ENCODE measurements at places on chromosomes 2 and 18.
A peak's percentile ranks its signal among the peaks of the same experiment; 100 is the strongest.

DNA sequence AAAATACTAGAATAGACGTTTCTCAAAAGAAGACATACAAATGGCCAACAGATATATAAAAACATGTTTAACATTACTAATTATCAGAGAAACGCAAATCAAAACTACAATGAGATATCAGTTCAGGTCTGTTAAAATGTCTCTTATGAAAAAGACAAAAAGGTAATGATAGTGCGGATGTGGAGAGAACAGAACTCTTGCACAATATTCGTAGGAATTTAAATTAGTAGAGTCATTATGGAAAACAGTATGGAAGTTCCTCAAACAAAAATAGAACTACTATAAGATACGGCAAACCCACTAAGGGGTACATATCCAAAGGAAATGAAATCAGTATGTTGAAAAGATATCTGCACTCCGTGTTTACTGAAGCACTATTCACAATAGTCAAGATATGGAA is 167.5 kb upstream of the CWC22 start:
- DNase-seq = no peak

- no peak for DNase-seq
These were observed 25.1 kb downstream of the GPR35 start for GRCh38 chr2:240650254-240650965.

- no peak for DNase-seq
These were observed 443.1 kb downstream of the CCDC85A start for GRCh38 chr2:56626927-56627326.

DNA sequence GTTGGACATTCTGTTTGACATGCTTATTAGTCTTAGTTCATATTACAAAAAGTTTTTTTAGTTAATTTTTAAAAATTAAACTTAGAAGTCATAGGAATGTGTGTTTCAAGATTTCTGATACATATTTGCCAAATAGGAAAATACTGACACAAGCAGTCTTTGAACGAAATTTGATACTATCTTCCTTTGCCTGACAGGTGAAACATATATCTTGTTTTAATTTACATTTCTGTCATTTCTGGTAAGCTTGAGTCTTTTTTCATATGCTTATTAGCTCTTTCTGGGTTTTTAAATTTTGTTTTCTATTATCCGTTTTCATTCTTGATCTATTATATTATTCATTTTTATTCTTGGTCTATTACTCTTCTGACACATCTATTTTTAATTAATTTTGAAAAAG is 24.5 kb downstream of the ITGAV start:
- DNase-seq = no peak

- peak; percentile 87 for DNase-seq
These were observed 25.7 kb downstream of the ADI1 start for GRCh38 chr2:3493615-3494007.

GRCh38 chr2:19688059-19688458 is 213.7 kb downstream of the TTC32 start:
- DNase-seq = no peak

DNA sequence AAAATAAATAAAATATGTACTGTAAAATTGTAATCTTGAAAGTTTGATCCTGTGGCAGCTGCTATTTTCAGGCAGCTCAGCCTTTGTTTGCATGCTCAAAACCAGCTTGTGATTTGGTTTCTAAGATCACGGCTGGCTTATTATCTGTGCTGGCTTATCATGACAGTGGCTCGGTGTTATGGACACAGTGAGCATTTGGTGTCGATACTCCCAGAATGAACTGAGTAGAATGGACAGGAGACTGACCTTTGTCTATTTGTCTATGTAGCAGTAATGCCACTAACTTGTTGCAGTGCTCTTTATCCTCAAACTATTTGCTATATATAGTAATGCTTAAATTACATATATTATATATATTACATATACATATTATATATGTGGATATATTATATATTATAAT is 58.8 kb downstream of the NEDD4L start:
- DNase-seq = no peak

DNA sequence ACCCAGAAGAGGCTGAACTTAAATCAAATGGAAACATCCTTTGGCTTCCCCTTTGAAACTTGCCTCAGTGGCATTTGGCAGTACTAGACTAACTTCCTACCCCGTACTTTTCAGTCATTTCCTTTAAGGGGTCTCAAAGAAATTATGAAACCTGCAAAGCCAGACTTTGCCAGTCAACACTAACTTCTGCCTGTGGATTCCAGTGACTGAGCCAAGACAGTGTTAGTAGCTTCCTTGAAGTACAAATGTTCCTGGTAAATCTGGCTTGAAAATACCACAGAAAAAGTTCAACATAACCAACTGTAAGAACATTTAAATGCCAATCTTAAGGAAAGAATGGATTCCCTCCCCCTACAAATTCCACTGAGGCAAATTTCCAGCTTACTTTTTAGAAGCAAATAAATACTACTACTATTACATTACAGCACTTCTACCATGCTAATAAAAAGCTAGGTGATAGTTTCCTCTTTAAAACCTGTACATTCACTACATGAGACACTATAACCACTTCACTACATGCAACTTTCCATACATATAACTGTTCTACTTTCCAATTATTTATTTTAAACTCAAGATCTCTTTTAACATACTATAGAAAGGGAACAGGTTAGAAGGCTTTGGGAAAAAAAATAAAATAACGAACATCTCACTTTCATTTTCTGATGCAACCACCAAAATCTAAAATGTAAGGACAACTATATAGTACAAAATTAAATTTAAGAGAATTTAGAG is 2.4 kb downstream of the PELI1 start:
- peak; percentile 6 for DNase-seq

DNA sequence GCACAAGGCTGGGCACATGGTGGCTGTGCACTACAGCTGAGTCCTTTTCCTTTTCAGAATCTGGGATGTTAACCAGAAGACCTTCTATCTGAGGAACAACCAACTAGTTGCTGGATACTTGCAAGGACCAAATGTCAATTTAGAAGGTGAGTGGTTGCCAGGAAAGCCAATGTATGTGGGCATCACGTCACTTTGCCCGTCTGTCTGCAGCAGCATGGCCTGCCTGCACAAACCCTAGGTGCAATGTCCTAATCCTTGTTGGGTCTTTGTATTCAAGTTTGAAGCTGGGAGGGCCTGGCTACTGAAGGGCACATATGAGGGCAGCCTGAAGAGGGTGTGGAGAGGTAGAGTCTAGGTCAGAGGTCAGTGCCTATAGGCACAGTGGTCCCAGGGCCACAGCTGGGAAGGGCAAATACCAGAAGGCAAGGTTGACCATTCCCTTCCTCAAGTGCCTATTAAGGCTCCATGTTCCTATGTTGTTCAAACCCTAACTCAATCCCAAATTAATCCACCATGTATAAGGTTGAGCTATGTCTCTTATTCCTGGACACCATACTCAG is 2.2 kb downstream of the IL1RN start:
- no peak for DNase-seq

DNA sequence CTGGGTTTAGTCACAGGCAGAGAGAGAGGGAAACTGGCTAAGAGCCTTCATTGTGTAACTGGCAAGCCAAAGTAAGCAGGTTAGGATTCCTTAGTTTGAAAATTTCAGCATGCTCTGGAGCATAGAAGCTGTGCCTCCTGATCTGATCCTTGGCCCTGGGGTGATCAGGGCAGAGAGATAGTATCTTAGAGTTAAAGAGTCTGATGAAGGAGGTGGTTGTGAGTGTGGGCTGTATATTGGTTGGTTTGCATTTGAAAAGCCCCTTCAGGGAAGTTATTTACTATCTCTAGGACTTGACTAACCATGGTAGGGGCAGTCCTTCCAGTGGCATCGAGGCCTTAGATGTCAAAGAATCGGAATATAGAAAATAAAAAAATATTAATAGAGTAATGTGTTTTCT is 230.1 kb downstream of the CD226 start:
- no peak for DNase-seq

- DNase-seq = no peak
These were observed 377.4 kb downstream of the ALK start for GRCh38 chr2:29544031-29544430.

- DNase-seq = no peak
These were observed 72.1 kb downstream of the UBE2E3 start for GRCh38 chr2:181052523-181052891.

- no peak for DNase-seq
These were observed 199.0 kb upstream of the STK17B start for GRCh38 chr2:196370381-196370780.

DNA sequence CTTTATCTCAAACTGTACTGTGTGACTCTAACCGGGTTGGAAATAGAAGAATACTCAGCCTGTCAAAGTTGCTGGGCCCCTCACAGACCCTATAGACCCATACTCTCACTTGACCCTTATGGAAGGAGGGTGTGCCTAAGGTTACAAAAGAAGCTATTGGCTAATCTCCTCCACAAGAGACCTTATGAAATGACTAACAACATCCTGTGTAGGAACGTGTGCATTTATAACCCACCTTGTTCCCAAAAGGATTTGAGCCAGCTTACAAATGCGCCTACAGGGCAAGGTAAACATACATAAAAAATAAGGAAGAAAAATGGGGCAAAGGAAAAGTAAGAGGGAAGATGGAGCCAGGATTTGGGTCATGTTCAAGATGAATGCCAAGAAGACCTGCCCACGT is 225.4 kb upstream of the SMAD2 start:
- DNase-seq = no peak

DNA sequence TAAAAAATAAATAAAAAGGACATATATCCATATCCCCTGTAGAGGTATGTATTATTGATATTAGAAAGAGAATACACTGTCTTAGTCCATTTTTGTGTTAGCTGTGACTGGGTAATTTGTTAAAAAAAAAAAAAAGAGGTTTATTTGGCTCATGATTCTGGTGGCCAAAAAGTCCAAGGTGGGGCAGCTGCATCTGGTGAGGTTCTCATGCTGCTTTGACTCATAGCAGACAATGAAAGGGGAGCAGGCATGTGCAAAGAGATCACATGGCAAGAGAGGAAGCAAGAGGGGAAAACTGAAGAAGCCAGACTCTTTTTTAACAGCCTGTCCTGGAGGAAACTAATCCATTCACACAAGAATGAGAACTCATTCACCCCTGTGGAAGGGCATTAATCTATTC is 101.6 kb upstream of the MAP4K3 start:
- no peak for DNase-seq

DNA sequence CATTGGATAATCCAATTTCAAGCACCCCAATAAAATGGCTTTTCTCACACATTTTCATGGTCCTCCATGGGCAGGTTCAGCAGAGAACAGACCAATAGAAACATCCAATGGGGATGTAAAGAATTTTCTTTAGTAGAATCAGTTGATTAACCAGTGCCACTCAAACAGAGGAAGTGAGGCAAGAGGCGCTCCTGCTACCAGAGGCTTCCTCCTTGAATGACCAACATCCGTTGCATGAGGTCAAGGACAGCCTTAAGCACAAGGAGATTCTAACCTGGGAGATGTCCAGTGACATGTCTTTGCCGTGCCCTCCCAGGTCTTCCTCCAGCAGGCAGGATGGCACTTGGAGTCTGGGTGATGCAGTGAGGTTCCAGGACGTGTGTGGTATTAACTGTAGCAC is 146.6 kb downstream of the PIEZO2 start:
- no peak for DNase-seq

DNA sequence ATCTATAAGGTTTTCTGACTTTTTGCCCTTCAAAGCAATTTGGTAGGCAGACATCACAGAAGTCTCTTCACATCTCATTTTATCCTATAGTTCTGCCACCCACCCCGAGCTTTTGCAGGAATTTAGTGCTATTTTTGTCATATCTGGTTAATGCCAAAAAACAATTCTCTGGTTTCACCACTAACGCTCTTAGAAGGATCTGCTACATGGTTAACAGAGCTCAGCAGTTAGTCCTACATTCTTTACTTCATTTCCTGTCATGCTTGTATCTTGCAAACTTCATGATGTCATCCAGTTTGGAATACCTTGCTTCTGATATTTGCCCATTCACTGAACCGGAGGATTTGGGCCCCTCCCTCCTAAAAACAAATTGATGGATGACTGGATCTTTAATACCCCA is 116.8 kb upstream of the SERPINE2 start:
- no peak for DNase-seq

GRCh38 chr2:159091381-159091780 is 122.9 kb downstream of the TANC1 start:
- DNase-seq = no peak

DNA sequence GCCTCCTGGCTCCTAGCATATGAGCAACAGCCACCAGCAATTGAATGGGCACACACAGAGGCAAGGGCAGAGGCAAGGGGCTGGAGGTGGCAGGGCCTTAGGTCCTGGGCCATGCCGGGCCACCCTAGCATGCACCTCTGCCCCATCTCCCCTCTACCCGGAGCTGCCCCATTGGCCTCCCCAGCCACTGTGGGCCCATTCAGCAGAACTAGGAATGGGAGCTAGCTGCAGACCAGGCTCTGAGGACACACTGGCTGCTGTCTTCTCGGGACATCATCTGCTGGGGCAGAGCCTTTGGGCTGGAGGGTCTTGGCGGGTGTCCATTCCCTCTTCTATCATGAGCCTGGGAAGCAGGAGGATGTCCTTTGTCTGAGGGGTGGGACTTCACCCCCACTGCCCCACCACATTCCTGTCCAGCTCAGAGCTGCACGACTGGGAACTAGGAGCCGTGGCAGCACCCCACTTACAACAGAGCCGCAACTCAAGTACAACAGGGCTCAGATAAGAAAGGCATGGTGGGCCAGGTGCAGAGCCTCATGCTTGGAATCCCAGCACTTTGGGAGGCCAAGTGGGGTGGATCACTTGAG is 800 bp downstream of the VIL1 start:
- no peak for DNase-seq

DNA sequence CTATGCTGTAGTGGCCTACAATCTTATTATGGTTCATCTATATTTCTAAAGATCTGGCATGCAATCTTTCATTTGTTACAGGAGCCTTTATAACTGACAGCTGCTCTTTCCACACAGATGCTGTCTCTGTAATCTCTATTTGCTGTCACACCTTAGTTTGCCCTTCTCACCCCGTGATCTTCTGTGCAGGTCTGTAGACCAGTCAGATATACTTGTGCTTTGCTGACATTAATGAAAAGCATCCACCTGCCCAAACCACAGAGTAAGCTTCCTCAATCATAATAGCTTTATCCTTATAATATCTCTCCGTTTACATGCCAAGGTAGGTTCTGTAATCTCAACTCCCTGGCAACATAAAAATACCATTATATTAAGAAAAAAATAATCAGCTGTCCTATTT is 122.4 kb downstream of the GRB14 start:
- no peak for DNase-seq

- no peak for DNase-seq
These were observed 25.5 kb downstream of the FHL2 start for GRCh38 chr2:105373344-105373781.

DNA sequence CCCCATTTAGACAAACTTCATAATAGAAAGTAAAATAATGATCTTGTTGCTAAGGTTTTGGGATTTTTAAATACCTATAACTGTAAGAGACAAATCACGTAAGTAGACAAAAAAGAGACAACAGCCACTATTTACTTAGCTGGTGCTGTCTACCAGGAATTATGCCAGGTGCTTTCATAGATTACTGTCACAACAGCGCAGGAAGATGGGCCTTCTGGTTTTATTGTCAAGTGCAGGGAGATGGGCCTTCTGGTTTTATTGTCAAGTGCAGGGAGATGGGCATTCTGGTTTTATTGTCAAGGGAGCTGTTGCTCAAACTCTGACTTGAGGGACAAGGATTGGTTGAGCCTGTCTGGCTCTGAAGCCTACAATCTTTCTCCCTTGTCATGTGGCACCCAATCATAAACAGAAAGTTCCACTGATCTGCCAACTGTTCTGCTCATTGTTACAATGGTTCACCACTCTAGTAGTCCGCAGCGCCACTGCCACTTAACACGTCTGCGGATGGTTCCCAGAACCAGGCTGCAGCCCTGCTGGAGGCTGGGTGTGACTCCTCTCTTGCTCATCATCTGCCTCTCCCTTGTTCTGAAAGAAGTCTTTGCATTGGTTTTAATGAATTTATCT is 95.0 kb downstream of the RNF144A start:
- peak; percentile 86 for DNase-seq
